T-helper 17 cell (primary cell): ENCODE measurements at places on chromosomes 5 and 9.

- H3K36me3 ChIP-seq = no peaks in the 10 kb centered on the region
- peaks cover 24% of the 10 kb centered on the region for H3K27me3 ChIP-seq
- no peak overlapping the region for H3K4me3 ChIP-seq
Measured at GRCh38 chr5:58326022-58326421, 133.9 kb downstream of the PLK2 start.

DNA sequence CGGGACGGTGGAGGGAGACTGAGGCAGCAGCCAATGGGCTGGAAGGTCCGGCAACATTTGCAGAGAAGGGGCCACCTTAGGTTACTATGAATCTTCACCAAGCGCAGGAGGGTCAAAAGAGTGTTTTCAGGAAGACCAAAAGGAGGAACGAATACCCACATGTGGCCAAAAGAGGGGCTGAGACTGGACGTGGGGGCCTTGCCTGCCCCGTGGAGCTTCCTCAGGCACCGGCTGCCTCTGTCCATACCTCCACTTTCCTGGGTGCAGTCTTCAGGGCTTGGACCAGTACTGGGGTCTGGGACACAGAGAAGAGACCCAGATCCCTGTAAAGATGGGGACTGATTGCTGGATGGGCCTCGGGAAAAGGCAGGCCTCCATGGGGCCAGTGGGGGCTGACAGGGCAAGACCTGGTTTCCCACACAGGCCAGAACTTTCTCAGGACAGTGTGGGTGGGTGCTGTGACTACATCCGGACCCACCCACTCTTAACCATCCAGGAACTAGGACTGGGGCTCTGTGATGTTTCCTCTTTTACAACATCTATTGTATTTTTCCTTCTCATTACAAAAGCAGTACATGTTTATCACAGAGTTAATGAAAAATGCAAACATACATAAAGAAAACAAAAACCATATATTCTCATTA is 294.7 kb downstream of the ZSWIM6 start:
- no peak for DNase-seq
- no peaks in the 10 kb centered on the region for H3K4me1 ChIP-seq
- H3K4me3 ChIP-seq = peak overlapping the region; percentile 57
- H3K27ac ChIP-seq = no peak overlapping the region

DNA sequence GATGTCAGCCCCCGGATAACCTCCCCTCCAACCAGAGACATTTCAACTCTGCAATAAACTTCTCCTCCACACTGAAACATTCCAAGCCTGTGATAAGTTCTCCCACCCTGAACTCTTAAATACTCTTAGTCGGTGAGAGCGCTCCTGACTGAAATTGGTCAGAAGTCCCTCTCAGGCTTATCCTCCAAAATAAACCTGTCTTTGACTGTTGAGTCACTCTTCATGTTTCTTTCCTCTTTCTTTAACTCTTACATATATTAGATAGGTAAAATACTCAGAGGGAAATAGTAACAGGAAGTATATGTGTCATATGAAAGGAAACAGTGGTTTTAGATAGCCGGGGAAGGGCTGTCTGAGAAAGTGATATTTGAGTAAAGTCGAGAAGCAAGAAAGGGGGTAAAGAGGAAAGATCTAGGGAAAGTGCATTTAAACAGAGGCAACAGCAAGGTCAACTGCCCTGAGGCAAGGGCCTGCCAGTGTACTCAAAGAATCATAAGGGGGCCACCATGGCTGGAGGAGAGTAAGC is 11.0 kb upstream of the FAM81B start:
- no peak overlapping the region for H3K4me3 ChIP-seq
- H3K36me3 ChIP-seq = no peaks in the 10 kb centered on the region
- H3K4me1 ChIP-seq = peaks cover 7% of the 10 kb centered on the region
- H3K27me3 ChIP-seq = no peaks in the 10 kb centered on the region
- no peak overlapping the region for H3K27ac ChIP-seq

DNA sequence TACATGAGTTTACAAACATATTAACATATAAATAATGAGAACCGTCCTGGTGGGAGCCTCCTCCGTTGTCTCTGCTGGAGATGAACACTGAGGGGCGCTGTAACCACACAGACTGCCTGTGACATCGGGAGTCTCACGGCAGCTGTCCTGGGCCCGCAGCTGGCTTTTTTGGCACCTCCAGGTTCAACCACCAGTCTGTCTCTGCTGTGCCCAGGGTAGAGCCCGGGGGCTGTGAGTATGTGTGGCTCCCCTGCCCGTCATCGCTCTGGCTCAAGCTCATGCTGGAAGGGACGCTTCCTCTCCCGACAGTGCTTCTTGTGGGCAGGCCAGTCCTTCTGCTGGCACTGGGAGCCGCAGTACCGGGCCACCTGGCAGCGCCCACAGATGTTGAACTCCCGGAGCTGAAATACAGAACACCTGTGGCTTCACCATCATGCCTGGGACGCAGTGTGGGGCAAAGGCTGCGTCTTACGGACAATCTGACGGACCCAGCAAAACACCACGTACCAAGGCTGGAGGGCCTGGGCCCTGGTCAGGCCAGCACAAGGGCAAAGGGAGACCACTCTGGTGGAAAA is 3.6 kb upstream of the DPH7 start:
- DNase-seq = no peak
- no peak overlapping the region for H3K4me3 ChIP-seq
- no peak overlapping the region for H3K27ac ChIP-seq

- H3K27ac ChIP-seq = no peak overlapping the region
- peaks cover 7% of the 10 kb centered on the region for H3K4me1 ChIP-seq
- peaks cover 2% of the 10 kb centered on the region for H3K36me3 ChIP-seq
- no peak overlapping the region for H3K4me3 ChIP-seq
- no peak for DNase-seq
Measured at GRCh38 chr5:93893075-93893474, 151.7 kb upstream of the POU5F2 start.

DNA sequence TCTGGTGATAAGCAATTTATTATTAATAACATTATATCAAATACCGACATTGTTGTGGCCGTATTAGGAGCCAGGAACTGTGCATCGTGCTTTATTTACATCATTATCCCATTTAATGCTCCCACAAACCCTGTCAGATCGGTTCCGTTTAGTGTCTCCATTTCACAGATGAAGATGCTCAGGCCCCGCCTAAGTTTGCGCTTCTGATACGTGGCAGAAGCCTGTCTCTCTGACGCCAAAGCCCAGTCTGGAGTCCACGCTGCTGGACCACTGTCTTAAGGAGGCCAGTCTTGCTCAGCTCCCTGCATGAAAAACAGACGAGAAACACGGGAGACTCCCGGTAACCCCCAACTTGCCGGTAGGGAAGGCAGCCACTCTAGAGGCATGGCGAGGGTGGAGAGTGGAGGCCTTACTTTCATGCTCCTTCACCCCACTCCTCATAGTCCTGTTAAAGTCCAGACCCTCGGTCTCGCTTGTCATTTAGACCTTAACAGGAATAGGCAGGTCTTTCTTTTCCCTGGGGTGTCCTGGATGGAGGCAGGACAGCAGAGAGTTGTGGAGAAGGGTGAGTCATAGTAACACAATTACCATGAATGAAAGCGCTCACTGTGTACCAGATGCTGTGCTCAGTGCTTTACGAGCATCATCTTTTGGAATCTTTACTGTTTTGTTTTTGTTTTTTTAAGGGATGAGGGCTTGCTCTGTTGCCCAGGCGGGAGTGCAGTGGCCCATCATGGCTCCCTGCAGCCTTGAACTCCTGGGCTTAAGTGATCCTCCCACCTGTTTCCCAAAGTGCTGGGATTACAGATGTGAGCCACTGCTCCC is 872 bp downstream of the TXNDC15 start:
- H3K27ac ChIP-seq = peak overlapping the region; percentile 93
- H3K4me3 ChIP-seq = peak overlapping the region; percentile 95
- H3K27me3 ChIP-seq = no peaks in the 10 kb centered on the region
- peaks cover 4% of the 10 kb centered on the region for H3K36me3 ChIP-seq
- peaks cover 39% of the 10 kb centered on the region for H3K4me1 ChIP-seq
- DNase-seq = no peak

GRCh38 chr9:35951736-35952135 is 6.2 kb downstream of the OR2S2 start:
- H3K27ac ChIP-seq = no peak overlapping the region
- no peak overlapping the region for H3K4me3 ChIP-seq
- no peaks in the 10 kb centered on the region for H3K36me3 ChIP-seq
- peaks cover 18% of the 10 kb centered on the region for H3K27me3 ChIP-seq
- H3K4me1 ChIP-seq = peaks cover 15% of the 10 kb centered on the region

GRCh38 chr9:93134015-93134739 is at the start of gene NINJ1:
Gene NINJ1, minus strand, starts transcription at chr9:93134251. Its CDS starts 34 bp downstream, at chr9:93134217.
- peaks cover 52% of the 10 kb centered on the region for H3K4me1 ChIP-seq
- H3K4me3 ChIP-seq = peak within 1 kb of the TSS; percentile 91
- H3K36me3 ChIP-seq = no peaks in the 10 kb centered on the region

GRCh38 chr5:76528547-76529331 is 94.5 kb downstream of the F2RL2 start:
- peaks cover 51% of the 10 kb centered on the region for H3K4me1 ChIP-seq
- H3K27ac ChIP-seq = peak overlapping the region; percentile 24
- H3K27me3 ChIP-seq = no peaks in the 10 kb centered on the region
- DNase-seq = no peak
- H3K36me3 ChIP-seq = no peaks in the 10 kb centered on the region

GRCh38 chr5:38613490-38613889 is 57.0 kb upstream of the LIFR start:
- no peaks in the 10 kb centered on the region for H3K36me3 ChIP-seq
- H3K4me1 ChIP-seq = no peaks in the 10 kb centered on the region
- no peak overlapping the region for H3K27ac ChIP-seq
- H3K4me3 ChIP-seq = no peak overlapping the region

GRCh38 chr5:23208959-23209431 is 298.4 kb upstream of the PRDM9 start:
- no peaks in the 10 kb centered on the region for H3K27me3 ChIP-seq
- no peaks in the 10 kb centered on the region for H3K36me3 ChIP-seq

DNA sequence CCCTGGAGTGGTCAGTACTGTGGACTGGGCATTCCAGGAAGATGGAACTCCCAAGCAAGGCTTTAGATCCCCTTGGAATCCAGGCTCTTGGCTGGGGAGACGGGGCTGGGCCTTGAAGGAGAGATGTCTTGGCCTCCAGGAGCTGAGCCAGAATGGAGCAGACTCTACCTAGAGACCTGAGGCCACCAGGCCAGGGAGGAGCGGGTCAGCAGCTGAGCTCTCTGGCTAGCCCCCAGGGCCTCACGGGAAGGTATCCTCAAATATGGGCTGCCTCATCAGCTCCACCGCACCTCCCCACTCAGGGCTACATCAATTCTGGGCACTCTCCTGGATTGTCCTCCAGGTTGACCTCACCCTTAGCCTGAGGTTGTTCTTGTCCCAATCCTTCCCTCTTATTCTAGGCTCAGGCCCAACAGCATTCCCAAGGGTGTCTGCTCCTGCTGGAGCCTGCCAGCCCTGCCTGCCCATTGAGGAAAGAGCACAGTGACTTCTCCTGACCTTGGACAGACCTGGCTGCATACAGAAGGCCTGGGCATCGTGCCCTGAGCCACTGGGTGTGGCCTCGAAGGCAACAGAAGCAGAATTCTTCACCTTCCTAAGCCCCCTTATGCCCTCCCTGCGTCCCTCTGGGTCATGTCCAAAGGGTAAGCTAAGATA is 3.0 kb upstream of the PDLIM4 start:
- peaks cover 4% of the 10 kb centered on the region for H3K4me1 ChIP-seq
- peaks cover 25% of the 10 kb centered on the region for H3K27me3 ChIP-seq
- no peak overlapping the region for H3K4me3 ChIP-seq
- no peak overlapping the region for H3K27ac ChIP-seq

DNA sequence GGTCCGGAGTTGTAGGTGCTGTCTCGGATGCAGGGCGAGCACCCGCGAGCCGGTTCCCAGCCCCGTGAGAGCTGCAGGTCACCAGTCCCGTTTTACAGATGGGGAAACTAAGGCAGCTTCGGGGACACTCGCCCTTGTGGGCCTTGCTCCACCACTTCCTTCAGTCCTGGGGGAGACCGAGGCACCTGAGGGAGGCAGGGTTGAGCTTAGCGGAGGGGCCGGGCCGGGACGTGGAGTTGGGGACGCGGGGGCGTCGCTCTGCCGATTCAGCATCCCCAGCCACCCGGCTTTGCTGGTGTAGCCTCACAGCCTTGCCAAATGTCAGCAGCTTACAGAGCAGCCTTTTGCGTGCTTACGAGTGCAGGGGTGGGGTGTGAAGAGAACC is 530 bp downstream of the BBLN start:
- DNase-seq = no peak
- no peaks in the 10 kb centered on the region for H3K27me3 ChIP-seq
- peaks cover 2% of the 10 kb centered on the region for H3K36me3 ChIP-seq
- peak overlapping the region; percentile 68 for H3K27ac ChIP-seq
- H3K4me3 ChIP-seq = peak overlapping the region; percentile 87

DNA sequence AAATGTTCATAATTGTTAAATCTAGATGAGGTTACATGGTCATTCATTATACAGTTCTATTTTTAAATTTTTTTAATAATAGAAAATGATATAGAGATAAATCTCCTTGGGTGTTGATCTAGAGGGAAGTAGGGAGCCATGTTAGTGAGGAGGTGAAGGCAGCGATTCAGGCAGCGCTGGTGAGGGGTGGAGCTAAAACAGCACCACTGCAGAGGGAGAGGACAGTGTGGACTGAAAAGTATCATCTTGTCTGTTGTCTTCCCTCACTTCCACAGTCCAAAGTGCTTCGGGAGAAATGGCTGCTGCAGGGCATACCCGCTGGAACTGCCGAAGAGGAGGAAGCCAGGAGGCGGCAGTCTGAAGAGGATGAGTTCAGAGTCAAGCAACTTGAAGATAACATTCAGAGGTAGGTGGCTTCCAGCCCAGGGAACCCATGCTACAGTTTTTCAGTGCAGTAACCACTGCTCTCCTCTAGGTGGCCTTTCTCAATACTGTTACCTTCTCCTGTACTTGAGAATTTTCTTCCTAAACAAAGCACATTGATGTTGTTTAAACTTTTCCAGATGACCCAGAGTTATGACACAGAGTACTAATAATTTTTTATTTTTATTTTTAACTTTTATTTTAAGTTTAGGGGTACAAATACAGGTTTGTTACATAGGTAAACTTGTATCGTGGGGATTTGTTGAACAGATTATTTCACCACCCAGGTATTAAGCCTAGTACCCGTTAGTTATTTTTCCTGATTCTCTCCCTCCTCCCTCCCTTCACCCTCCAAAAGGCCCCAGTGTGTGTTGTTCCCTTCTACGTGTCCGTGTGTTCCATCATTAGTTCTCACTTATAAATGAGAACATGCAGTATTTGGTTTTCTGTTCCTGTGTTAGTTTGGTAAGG is 100.5 kb downstream of the PALM2AKAP2 start:
- H3K4me3 ChIP-seq = peak overlapping the region; percentile 60
- DNase-seq = no peak
- H3K27ac ChIP-seq = no peak overlapping the region
- H3K36me3 ChIP-seq = no peaks in the 10 kb centered on the region
- peaks cover 9% of the 10 kb centered on the region for H3K27me3 ChIP-seq

- no peaks in the 10 kb centered on the region for H3K4me1 ChIP-seq
- H3K36me3 ChIP-seq = no peaks in the 10 kb centered on the region
- H3K27me3 ChIP-seq = no peaks in the 10 kb centered on the region
- no peak for DNase-seq
Measured at GRCh38 chr5:7218141-7218540, 177.8 kb upstream of the ADCY2 start.

DNA sequence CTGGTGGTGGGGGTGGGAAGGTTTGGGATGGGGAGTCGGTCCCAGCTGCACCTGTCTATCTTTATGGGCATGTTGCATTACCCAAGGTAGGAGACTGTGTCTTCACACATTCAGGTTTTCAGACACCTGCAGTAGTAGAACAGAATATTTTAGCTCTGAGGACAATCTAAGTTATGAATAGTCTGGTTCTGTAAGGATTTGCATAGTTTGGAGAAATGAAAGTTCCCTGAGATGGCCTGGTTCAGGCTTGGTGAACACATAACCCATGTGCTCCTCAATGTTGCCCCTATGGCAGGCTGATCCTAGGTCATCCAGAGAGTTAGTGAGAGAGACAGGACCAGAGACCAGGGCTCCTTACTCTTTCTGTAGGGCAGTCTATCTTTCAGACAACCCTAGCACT is 20.7 kb downstream of the TNFSF8 start:
- H3K27ac ChIP-seq = peak overlapping the region; percentile 97
- peaks cover 6% of the 10 kb centered on the region for H3K36me3 ChIP-seq
- H3K4me1 ChIP-seq = peaks cover 60% of the 10 kb centered on the region
- DNase-seq = no peak
